IMR-90 (cell line): ENCODE measurements at places on chromosomes 5 and 9. TPM values are rescaled to one million over a fixed set of nuclear protein-coding genes. Genes with fewer than 3 reads are reported as not detected.

GRCh38 chr5:54088081-54088480 is 222.3 kb downstream of the ARL15 start:
- peak; percentile 7 for DNase-seq

DNA sequence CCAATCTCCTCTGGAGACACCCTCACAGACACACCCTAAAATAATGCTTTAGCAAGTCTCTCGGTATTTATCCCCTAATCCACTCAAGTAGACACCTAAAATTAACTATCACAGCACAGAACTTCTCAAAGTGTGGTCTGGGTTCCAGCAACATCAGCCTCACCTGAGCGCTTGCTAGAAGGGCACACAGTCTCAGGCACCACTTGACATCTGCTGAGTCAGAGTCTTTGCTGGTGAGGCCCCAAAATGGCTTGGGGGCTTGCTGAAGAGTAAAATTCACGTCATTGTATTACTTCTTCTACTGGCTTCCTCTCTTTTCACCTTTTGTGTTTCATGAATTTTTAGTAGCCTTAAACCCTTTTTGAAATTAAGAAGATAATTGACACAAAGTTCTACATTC is 9.0 kb downstream of the FOXB2 start:
- DNase-seq: no peak

GRCh38 chr9:35517552-35518224 is 27.8 kb downstream of the RUSC2 start:
- DNase-seq: no peak

GRCh38 chr5:93360436-93361088 is 220.5 kb downstream of the NR2F1-AS1 start:
- no peak for DNase-seq

The LCN9 gene
- not detected in 2 replicates for total RNA-seq

DNA sequence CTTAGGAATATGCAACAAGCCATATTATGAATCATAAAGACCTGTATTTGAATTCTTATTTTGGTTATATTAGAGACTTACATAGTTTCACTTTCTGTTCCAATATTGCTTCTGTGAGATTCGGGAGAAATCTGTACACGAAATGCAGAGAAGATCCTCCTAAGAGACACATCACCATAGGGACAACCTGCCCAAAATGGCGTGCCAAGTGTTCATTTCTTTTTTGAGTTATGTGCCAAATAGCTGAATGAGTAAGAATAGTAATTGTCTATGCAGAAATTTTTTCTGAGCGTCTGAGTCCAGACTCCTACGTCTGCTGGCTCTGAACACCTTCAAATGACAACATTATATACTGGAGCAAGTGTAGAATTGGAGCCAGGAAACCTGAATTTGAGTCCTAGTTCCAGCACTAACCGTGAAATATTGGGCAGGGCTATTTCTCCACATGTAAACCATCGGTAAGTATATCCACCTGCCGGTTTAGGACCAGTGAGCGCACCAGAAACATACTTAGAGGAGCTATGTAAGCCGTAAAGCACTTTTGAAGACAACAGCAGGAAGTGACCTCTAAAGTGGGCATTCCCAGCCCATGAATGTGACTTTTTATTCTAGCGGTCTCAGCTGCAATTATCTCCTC is 163.9 kb upstream of the DMRT1 start:
- no peak for DNase-seq

GRCh38 chr9:19876569-19877316 is 87.9 kb upstream of the SLC24A2 start:
- DNase-seq: no peak

GRCh38 chr5:101543780-101544179 is 640.7 kb upstream of the ST8SIA4 start:
- DNase-seq: peak; percentile 36

DNA sequence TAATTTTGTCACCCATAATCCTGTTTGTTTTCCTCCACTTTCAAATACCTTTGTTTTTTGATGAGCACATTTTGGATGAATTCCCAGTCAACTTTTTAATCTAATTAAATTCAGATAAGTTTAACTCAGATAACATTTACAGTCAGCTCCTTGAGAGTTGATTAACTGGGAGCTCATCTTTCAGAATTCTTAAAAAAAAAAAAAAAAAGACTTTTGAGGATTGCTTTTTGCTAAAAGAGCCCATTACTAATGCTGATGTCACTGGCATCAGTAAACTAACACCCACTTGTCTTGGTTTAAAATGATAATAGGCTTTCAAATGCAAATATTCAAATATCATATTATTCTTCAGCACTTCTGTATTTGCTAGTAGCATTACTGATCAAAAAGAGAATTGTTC is 47.1 kb upstream of the NFIB start:
- DNase-seq: peak; percentile 37

- DNase-seq: peak; percentile 42
Observed at GRCh38 chr9:132703336-132703735, 33.1 kb downstream of the GTF3C4 start.

DNA sequence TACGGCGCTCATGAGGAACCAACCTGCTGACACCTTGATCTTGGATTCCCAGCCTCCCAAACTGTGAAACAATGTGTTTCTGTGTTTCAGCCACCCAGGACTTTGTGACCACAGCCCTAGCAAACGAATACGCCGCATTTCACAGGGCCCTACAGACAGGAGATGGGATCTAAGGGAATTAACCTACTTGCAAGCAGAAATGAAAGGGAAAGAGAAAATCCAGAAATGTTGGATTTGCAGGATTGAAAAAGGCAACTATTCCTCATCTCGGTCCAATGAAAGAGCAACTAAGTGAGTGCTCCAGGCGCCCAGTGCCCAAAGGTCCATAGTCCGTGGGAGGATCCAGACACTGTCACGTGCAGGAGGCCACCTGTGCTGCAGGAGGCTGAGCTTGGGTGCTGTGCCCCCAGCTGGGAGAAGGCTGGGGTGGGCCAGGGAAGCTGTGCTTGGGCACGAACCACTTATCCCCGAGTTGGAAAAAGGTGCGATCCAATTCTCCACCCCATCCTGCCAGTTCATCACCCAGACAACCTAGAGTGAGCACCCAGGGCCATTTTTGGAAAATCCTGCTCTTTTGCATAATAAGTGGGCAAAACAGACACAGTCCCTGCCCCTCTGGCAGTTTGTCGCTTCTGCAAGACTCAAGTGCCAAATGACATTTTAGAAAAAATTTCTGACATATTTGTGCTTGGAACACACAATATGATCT is 177.9 kb downstream of the C9orf50 start:
- DNase-seq: no peak

DNA sequence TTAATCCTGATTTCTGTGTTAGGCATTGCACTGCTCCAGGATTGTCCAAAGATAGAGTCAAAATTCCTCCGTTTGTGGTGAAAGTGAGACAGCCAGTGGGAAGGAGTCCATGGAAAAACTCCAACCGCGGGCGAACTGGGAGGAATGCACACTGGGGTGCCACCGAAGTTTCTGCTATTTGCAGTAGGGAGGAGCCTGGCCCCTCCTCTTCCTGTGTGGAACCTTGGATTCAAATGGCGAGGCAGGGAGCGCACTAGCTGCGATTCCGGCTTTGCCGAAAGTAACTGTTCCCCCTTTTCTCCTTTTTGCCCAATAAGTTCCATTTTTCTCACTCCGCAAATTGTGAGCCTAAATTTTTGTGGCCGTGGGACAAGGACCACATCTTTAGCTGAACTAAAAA is 9.3 kb downstream of the BAAT start:
- no peak for DNase-seq

The TRIM7 gene
- 0.54 and 0.83 TPM in 2 replicates for total RNA-seq

The EDIL3 gene
- total RNA-seq: 82.8 and 101 TPM in 2 replicates
